ENCODE measurements at places on chromosomes 13 and 19.
A peak's percentile ranks its signal among the peaks of the same experiment; 100 is the strongest.

DNA sequence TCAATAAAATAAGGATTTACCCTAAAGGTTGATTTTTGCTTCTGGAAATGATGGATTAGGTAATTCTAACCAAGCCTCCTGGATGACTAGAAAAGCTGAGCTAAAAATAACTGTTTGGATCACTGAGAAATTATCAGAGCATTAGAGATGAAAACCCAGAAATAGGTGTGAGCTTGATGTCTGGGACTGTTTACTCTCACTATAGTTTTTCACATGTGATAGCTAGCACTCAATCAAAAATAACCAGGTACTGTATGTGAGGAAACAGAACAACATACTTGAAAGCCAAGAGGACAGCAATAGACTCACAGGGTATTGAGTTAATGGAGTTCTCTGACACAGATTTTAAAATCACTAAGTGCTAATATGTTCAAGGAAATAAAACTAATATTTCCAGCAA, 9.5 kb downstream of the ZAR1L start:
- DNase-seq = no peak

- no peak for DNase-seq
Measured at GRCh38 chr13:67283637-67284036, 53.5 kb upstream of the PCDH9 start.

DNA sequence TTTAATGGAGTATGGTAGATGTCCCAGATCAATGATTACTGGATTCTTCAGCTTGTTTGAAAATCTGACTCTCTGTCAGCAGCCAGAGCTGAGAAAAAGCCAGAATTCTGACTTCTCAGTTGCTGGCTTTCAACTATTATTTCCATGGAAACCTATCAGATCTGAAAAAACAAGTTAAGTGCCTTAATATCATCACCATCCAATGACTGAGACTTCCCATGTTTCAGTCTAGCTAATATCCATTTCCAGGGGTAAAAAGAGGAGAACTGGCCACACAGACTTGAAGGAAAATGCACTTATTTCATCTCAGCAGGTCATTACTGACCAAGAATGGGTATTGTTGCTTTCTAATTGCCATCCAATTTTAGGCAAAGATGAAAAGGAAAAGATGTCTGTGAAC, 75.2 kb downstream of the TNFSF11 start:
- DNase-seq = no peak

DNA sequence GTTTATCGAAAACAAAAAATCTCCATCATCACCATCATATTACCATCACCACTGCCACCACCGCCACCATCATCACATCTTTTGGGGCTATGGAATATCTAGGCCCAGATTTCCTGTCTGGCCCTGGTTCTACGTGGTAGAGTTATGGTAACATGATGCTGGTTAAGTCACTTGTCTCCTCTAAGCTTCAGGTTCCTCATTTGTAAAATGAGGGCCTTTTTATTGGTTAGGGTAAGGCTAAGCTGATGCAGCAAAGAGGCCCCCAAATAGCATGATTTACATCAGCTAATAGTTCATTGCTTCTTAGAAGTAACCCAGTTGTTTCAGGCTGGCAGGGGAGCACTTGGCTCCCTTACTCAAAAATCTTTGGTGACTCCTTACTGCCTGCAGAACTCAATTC, 37.9 kb downstream of the PCDH8 start:
- no peak for DNase-seq

DNA sequence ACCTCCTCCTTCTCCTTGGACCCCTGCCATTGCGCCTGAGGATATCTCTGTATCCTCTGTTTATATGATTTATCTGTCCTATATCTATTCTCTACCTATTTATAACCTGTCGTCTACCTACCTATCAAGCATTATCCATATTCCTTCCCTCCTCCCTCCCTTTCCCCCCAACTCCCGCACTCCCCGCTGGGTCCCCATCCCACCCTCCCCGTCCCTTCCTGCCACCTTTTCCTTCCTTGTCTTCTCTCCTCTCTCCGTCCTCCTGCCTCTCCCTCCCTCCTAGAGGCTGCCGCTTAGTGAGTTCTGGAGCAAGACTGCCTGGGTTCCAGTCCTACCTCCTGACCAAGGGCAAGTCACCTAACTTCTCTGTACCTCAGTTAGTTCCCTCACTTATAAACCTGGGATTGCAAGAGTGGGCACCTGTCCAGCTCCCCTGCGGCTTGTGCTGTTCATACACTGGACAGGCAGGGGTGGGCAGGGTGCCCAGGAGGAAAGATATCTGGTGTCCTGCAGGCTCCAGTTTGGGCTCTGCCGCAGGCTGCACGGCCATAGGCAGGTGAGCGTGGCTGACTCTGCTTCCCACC, 16.1 kb downstream of the TTYH1 start:
- DNase-seq = no peak

- no peak for DNase-seq
Measured at GRCh38 chr13:56412856-56413255, 727.9 kb upstream of the PRR20A start.

DNA sequence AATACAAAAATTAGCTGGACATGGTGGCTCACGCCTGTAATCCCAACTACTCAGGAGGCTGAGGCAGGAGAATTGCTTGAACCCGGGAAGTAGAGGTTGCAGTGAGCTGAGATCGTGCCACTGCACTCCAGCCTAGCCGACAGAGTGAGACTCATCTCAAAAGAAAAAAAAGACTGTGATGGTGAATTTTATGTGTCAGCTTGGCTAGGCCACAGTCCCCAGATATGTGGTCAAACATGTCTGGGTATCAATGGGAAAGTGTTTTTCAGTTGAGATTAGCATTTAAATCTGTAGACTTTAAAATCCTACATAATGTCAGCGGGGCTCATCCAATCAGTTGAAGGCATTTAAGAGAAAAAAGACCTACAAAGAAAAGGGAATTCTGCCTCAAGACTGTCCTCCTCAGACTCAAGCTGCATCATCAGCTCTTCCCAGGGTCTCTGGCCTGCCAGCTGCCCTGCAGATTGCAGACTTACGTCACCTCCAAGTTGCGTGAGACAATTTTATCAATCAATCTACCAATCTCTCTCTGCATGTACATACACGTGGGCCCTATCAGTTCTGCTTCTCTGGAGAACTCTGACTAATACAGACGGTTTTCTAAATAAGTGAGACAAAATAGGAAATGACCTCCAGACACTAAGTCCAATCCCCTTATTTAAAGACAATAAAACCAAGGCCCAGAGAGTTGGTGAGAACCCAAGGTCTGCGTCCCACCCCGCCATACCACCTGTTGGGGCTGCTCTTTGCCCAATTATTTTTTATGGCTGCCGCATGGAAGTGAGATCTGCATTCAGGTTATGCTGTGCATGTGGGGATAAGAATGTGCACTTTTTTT, 99.2 kb downstream of the ABCC4 start:
- no peak for DNase-seq

GRCh38 chr19:44770550-44771257, 7.0 kb upstream of the CBLC start:
- DNase-seq = peak; percentile 99

All from suppressor macrophage treated with lipopolysaccharide for 4 hours (primary cell).